ENCODE measurements at places on chromosomes 11 and 22. TPM values are rescaled to one million over a fixed set of nuclear protein-coding genes. Genes with fewer than 3 reads are reported as not detected.

MS4A6E gene
- not detected for total RNA-seq

INSC gene
- 4.2 TPM for total RNA-seq

OR5T3 gene
- not detected for total RNA-seq

ANKK1 gene
- total RNA-seq: not detected

GLB1L2 gene
- 1.0 TPM for total RNA-seq

P2RX3 gene
- total RNA-seq: 1.6 TPM

LARGE1 gene
- 12.5 TPM for total RNA-seq
